Peyer's patch (tissue), 4 donors: ENCODE measurements at places on chromosomes 3 and 15.

DNA sequence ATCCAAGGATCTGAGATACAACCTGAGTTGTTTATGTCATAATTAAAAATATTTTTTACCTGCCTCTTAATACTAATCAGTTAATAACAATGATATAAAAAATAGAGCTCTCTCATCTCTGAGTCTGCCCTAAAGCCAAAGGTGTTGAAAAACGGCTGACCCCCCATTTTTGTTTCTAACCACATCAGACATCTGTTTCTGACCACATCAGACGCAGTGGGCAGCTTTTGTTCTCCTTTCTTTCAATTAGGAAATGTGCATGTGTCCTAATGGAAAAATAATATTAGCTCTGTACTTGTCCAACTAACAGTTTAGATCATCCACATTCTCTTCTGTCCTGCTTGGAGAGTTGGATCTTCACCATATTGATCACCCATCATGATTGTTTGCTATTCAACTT is 144.6 kb downstream of the SHOX2 start:
- no peak for DNase-seq

- DNase-seq: no peak
Observed at GRCh38 chr15:88949734-88950400, 36.7 kb upstream of the MFGE8 start.

DNA sequence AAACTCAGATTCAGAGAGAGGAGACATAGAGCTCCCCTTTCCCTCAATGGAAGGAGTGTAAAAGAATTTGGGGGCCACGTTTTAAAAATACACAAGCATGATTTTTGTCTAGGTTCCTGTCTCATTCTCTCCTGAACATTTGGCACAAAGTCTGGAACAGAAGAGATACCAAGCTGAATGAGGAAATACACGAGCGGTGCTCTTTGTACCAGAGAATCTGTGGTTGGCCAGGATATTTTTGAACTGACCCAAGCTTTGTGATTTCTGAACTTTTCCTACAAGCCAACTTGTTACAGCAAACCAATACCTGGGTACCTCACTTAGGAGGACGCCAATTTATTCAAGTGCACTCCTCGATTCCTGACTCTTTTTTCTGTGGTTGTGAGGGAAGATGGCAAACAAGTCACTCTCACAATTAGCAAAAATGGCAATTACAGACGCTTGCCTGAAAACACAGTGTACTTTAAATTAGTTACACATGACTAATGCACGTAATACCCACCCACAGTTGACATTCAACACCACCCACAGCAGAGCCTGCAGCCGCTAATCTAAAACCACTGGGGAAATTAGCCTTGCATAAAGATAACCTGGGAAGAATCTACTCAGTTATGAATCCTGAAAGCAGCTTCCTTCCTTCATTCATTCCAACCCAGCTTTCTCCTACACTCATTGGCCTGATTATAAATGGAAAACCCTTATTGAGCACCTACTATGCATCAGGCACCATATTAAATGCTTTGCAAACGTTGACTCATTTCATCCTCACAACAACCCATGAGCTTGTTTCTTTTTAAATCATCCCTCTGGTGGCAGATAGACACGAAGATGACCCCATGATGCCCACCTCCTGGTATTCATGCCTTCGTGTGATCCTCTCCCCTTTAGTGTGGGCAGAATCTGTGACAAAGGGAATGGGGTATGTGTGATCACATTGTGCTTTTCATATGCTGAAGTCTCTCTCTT is 293.5 kb downstream of the KBTBD8 start:
- DNase-seq: no peak

DNA sequence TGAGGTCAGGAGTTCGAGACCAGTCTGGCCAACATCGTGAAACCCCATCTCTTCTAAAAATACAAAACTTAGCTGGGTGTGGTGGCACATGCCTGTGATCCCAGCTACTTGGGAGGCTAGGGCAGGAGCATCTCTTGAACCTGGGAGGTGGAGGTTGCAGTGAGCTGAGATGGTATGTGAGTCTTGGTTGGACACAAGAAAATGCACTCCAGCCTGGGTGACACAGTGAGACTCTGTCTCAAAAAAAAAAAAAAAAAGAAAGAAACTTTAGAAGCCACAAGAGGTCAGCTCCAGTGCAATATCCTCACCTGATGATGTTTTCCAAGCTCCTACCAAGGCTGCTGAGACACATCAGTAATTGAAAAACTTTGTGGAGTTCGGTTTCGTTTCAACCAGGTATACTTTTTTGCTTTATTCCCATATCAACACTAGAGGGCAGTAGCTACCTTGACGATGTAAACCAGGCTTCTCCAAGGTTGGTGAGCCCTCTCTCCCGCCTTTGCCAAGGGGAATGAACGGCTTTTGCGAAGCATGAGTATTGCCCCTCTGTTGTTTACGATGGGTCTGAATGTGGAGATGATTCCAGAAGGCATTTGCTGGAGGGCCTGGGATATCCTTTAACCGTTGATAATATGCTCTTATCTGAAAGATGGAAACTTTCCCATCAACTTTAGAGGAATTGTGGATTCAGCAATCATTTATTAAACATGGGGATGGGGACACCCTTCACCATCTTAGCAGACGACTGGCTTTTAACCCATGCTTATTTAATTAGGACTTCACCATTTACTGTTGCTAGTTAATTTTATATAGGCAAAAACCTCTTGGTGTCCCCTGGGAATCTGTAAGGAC is 202.8 kb downstream of the SV2B start:
- no peak for DNase-seq

- DNase-seq: no peak
Observed at GRCh38 chr3:80533553-80533952, 765.8 kb upstream of the ROBO1 start.

DNA sequence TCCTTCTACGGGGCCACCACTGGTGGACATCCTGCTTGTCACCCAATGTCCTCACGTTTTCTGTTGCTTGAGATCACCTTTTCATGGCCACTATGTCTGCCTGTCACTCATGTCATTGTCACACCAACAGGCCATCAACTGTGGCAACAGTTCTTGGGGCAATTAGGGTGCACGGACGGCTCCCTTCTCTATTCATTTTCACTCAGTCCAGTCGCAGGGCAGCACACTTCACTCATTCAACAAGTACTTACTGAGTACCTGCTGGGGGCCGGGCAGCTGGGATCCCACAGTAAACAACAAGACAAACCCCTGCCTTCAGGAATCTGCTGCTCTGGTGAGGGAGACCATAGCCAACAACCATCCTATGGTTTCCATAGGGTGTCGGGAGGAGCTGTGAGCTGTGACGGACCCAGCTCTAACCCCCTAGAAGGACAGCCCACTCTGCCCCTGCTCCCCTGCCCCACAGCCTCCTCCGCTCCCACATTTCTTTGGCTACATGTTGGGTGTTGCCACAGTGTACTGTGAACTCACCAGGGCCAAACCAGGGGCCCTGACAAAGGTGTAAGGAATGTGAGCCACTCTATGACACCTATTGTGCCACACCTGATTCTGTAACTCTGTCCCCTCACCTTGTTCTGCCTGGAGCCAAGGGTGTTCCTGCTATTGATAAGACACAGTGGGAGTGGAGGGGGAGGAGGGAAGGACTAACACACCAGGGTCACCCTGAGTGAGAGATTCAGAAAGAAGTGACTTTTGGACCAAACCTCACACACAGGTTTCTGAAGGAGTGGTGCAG is 1.9 kb downstream of the VILL start:
- DNase-seq: peak; percentile 84

- DNase-seq: no peak
Observed at GRCh38 chr3:121483290-121483689, 62.5 kb downstream of the POLQ start.

DNA sequence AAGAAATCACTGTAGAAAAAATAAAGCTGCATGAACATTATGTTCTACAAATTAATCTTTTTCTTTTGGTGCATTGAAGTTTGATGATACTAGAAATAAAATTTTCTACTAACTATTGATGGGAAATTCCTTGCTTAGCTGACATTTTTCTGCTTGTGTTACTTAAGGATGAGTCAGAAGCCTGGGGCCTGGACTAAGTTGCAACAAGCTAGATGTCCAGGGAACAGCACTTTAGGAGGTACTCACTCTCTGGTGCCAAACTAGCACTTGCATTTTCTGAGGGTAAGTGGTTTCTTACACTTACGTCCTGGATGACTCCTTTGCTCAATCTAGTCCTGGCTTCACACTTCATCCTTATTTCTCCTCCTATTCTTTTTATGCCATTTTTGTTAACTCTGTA is 945.1 kb downstream of the IGSF11 start:
- no peak for DNase-seq

DNA sequence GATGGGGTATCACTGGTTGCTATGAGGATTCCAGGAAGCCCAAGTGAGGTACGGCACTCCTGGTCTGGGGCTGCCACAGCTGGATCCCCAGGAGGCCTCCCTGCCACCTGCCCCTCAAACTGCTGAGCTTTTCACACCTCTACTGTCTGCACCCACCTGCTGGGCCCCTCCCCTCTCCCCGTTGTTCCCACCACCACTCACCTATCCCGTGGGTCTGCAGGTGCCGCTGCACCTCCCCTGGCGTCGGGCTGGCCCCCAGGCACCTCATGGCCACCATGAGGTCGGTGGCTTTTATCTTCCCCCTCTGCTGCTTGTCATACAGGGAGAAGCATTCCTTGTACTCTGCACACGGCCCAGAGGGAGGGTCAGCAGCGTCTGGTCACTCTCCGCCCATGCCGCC is 5.8 kb downstream of the CALML4 start:
- no peak for DNase-seq

- no peak for DNase-seq
Observed at GRCh38 chr3:186510374-186511079, 33.7 kb downstream of the CRYGS start.

DNA sequence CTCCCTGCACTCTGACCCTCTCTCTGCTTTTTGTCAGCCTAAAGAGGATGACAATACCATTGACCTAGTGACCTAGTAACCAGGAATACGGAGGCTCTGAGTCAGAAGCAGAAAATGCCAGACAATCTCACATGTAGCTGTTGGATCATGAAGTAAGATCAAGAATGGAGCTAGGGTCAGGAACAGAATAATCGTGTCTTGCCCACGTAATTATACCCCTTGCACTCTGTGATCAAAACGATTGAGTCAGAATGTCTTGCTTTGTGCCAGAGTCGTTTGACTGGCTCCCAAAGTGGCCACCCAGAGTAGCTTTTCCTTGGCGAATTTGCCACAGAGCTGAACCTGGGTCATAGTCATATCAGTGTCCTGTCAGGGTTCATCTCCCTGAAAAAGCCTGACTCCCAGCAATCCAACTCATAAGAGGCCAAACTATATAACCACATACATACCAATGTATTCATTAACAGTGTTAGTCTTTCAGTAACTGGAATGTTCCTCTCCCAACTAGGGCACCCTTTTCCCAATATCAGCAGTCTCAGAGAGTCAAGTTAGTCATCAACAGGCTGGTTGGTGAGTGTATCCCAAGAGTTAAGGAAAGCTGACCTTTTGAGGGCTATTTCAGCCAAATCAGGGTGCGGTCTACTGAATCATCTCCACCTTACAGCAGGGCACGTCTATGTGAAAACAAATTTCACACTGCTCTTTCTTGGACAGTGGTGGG is 5.0 kb upstream of the CDV3 start:
- DNase-seq: no peak

DNA sequence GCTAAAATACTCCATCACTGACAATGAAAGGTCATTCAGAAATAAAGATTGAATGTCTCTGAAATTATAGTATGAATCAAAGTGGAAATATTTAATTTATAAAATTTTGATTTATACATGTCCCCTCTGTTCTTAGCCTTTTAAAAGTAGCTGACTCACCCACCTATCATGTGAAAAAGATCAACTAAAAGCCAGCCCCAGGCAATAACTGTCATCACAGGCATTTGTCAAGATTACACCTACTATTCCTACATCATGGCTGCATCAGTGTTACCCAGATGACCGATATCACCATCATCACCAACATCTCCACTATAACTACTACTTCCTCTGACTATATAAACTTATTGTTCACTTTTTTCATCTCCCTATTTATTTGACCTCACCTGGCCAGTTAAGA is 14.3 kb upstream of the PIK3R4 start:
- DNase-seq: no peak

DNA sequence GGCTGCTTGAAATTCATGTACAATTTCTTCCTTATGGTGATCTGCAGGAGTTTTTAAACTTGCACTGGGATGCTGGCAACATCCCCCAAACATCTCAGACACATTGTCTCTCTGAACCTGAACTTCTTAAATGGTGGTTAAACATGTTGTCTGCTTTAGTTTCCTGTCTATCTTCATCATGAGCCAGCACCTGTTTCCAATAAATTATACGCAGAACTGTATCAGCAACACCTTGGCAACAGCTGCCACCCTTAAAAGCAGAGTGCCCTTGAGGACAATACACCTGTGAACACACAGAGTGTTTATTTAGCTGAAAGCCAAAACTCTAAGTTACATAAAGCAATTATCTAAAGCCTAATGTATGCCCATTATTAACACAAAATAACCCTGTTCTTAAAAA is 242.9 kb downstream of the WNT5A start:
- DNase-seq: no peak

DNA sequence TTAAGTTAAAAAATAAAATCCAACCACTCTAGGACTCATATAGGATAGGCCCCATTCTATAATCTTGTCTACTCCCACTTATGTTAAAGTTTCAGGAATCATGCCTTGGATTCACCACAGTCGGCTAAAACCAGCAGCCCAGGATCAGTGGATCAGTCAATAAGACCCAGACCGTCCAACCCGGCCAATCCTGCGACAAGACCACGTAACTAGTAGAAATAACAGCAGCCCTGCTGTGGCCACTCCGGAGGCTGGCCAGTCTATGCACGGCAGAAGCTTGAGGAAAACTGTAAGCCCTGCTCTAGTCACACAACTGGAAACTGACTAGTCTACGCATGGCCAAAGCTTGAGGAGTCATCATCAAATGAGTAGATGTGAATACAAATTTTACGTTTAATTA is 12.8 kb upstream of the SLC9C1 start:
- DNase-seq: no peak

- DNase-seq: no peak
Observed at GRCh38 chr3:195010551-195011100, 260.3 kb downstream of the XXYLT1 start.

DNA sequence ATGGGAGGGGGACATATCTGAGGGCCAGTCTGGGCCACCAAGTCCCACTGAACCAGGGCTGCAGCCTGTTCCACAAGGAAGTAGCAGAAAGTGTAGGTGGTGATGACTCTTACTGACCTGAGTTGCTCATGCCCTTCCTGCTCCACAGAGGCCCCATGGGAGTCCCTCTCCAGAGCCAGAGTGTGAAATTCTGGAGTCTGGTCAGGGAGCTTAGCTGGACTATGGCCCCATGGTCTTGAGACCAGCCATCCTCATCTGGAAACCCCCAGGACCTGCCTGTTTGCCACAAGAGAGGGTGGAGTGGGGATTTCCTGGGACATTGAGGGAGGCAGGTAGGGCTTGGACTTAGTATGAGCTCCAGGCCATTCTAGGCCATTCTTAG is 3.0 kb downstream of the SPINT1 start:
- no peak for DNase-seq
